SK-MEL-5 (cell line): ENCODE measurements at places on chromosomes 12 and 14. TPM values are rescaled to one million over a fixed set of nuclear protein-coding genes. Genes with fewer than 3 reads are reported as not detected.

HSPA2 gene
- 20.8 and 21.1 TPM in 2 replicates for total RNA-seq

PELI2 gene
- total RNA-seq, result 3.2 and 3.6 TPM in 2 replicates

PKP2 gene
- total RNA-seq, result 0.16 TPM in 1 of 2 replicates, not detected in the other

ARHGEF40 gene
- total RNA-seq, result 16.0 and 19.7 TPM in 2 replicates

MORN3 gene
- total RNA-seq, result 0.13 TPM in 1 of 2 replicates, not detected in the other
